ENCODE measurements at places on chromosomes 6 and 20.
A peak's percentile ranks its signal among the peaks of the same experiment; 100 is the strongest.

DNA sequence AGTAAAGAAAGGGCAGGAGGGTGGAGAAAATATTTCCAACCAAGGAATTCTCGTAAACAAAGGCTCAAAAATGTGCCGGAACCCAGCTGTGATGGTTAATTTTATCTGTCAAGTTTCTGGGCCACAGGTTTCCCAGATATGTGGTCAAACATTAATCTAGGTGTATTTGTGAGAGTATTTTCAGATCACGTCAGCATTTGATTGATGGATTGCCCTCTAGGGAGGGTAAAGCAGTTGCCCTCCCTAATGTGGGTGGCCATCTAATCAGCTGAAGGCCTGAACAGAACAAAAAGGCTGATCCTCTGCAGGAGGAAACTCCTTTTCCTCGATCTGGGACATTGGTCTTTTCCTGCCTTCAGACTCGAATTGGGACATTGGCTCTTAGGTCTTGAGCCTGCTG lies 298.7 kb upstream of the TCF21 start:
- DNase-seq: no peak

DNA sequence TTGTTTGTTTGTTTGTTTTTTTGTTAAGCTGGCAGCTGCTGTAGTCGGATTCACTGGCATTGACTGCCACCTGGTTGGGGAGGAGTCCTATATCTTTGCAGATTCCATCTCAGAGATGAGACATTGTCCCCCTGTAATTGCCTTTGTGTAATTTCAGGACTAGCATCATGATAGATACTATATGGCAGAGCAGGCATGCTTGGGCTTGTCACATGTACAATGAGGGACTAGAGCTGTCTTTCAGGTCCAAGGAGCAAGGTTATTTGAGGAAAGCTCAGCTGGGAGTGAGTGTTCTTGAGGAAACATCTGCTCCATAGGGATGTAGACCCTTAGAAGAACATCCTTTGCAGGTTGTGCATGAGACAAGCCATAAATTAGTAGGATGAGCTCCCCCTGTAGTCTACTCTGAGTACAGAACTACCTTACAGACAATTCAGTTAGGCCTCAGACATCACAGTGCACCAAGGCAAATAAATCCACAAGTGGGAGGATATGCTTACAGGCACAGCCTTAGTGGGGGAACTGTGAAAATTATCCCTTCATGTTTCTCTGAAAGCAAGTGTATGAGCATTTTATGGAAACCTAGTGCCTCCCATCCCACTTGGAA lies 62.1 kb downstream of the BMP2 start:
- DNase-seq: no peak

GRCh38 chr6:37366910-37367309 lies 13.1 kb downstream of the RNF8 start:
- no peak for DNase-seq

GRCh38 chr6:139422105-139423036 lies 47.9 kb upstream of the CITED2 start:
- no peak for DNase-seq

- no peak for DNase-seq
These were observed 104.2 kb upstream of the DST start for GRCh38 chr6:56746767-56747504.

DNA sequence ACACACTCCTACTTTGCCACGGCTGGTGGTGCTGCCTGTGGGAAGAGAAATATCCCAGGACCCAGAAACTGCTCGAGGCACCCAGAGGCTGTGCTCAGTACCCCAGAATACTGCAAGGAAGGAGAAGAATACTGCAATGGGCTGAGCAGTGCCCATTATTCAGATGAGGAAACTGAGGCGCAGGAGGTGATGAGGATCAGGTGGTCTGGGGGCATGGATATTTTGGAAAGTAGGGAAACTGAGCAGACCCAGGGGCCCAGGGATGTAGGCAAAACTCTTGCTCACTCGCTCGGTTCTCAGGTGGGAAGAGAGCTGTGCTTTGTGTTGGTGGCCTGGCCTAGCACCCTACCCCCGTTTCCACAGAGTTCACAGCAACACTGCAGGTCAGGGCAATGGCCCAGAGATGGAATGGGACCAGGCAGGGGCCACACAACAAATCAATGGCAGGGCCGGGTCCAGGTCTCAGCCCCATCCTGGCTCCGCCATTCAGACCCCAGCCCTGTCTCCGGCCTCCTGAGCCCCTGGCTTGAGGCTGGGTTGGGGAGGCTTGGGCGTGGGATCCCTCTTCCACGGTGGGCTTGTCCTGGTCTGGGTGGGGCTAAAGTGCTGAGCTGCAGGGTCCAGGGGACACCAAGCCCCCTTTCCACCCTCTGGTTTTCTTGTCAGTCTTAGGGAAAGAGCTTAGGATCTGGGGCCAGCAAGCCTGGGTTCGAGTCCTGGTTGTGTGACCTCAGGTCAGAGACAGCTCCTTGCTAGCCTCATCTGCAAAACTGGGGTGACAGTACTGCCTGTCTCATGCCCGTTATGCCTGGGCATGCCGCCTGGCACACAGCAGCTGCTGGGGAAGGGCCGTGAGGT lies 33.9 kb downstream of the SUN5 start:
- no peak for DNase-seq

- DNase-seq: no peak
These were observed 165.4 kb downstream of the UST start for GRCh38 chr6:148912252-148912651.

DNA sequence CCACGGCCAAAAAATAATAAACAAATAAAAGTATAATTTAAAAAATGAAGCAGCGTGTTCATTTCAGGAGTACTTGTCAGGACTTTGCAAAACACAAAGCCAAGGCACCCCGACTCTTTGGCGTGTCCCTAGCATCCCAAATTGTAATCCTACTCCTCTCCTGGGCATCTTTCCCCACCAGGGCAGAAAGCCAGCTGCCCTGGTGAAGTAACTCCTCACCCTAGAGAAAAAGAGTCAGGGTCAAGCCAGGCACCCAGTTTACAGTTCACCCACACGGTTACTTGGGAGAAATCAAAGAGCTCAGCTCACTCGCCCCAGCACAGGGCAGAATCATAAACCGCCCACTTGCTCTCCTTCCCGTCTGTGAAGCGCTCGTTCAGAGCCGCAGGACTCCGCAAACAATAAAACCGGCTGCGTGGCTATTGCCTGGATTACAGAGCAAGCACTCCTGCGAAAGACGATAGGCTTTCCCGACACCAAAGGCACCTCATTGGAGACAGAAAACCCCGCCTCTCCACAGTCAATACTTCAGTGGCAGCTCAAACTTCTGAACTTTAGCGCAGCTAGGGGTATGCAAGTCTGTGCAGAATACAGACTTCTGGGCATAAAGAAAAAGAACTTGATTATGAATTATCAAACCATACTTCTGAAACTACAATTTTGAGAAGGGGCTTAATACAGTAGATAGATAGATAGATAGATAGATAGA lies 73.0 kb upstream of the NHSL1 start:
- DNase-seq: no peak

DNA sequence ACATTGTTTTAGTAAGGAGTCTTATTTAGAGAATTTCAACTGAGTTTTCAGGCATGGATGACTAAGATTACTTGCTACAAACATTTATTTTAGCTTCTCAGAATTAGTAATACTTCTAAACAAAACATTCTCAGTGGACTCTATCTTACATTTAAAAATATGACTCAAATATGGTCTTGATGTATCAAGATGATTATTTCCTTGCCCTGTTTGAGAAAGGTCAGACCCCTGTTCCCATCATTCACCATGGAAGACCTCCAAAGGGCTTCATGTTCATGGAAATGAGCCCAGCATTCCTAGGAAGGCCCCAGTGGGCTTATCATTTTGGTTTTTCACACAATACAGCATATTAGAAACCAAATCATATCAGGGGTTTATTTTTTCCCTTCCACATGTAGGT lies 24.6 kb upstream of the TRPC4AP start:
- DNase-seq: no peak

DNA sequence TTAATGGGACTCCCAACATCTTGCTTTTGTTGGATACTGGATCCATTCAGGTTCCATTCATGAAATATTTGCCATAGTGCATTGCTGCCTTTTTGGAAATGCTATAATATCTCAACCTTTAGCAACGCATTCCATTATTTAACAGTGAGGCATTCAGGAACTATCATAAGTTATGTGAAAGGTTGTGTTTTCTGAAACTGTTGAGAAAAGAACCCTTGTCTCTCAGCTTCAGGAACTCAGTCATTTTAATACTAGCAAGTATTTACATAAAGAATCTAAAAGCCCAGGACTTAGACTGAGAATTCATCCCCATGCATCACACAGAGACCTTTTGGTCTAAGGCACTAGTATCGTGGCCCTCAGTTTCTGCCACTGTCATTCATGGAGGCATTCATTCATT lies 24.9 kb upstream of the SASH1 start:
- no peak for DNase-seq

DNA sequence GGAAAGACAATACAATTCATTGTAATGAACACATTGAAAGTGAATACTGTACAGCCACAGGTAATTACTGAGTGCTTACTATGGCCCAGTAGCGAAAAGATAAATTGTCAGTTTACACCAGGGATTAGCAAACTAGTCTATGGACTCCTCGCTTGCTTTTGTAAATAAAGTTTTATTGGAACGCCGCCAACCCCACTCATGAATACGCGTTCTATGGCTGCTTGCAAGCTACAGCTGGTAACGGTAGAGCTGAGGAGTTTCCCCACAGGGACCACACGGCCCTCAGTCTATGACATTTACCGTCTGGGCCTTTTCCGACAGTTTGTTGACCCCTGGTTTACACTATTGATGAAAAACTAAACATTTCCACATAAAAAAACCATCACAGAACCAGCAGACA lies 24.2 kb downstream of the LAMA5 start:
- DNase-seq: no peak

DNA sequence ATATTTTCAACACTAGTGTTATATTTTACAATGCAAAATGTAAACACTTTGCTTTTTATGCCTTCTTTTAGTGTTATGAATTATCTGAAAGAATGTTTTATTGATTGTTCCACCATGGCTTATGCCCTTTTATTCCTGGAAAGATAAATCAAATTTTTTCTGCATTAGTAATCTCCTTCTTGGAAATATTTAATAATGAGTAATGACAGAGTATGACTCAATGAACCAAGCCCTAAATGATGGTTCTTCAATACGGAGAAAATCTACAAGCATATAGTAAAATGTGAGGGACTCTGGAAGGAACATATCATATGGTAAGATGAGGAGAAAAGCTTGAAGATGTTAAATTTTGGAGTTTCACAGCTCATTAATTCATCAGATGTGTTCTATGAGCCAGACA lies 929.6 kb downstream of the C6orf118 start:
- no peak for DNase-seq

GRCh38 chr20:13671916-13672378 lies 33.2 kb upstream of the TASP1 start:
- no peak for DNase-seq

DNA sequence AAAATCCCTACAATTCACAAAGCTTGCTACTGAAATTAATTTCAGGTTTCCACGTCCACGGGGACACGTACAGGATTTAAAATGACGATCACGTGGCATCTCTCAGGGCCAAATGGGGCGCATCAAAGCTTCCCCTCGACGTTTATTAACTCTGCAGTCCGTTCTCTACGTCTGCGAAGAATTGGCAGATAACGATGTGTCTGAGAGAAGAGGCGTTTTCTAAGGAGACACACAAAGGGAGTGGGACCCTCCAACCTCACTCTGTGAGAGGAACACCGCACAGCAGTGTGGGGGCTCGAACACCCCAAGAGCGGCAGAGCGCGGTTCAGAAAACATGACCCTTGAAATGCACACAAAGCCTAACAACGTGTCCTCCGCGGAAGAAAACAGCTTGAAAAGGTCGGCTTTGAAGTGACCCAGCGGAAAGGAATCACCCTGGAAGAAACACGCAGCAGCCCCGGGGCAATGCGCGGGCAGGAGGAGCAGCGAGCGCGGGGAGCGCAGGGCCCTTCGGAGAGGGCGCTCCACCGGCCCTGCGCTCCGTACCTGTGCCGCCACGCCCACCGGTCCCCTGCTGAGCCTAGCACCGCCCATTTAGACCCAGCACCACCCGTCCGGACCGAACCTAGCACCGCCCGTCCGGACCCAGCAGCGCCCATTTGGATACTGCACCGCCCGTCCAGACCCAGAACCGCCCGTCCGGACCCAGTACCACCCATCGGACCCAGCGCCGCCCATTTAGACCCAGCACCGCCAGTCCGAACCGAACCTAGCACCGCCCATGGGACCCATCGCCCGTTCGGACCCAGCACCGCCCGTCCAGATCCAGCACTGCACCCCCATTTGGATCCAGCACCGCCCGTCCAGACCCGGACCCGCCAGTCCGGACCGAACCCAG lies 1.1 kb upstream of the AFDN start:
- no peak for DNase-seq

GRCh38 chr6:97195117-97195516 lies 87.9 kb downstream of the MMS22L start:
- no peak for DNase-seq

DNA sequence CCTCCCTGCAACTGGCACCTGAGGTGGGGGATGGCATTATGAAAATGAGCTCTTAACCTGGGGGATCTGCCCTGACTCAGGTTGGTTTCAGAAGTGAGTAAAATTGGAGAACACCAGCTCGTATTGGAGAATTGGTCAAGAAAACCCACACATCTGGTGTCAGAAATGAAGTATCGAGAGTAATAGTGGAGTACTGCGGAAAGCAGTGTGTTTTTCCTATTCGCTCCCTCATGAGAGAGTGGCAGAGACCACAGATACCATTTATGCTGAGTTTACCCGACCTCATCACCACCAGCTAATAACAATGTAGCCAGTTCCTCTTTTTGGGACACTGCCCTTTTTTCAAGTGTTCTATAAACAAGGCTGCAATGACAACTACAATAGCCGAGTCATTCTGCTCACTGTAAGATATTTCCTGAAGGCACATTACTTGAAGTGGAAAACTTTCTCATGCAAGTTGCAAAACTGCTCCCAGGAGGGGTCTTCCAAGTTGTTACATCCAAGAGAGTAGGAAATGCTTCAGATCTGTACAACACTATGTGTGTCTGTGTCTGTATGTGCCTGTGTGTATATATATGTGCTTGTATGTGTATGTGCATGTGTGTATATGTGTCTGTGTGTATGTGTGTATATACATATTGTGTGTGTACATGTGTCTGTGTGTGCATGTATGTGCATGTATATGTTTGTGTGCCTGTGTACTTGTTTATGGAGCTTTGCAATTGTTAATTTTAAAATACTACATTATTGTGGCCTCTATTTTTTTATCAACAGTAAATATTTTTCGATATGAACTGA lies 106.0 kb upstream of the CST7 start:
- peak; percentile 13 for DNase-seq

GRCh38 chr20:7305976-7306375 lies 538.5 kb downstream of the BMP2 start:
- DNase-seq: no peak

GRCh38 chr6:128918886-128919285 lies 35.9 kb downstream of the LAMA2 start:
- no peak for DNase-seq

- DNase-seq: no peak
These were observed 1317.8 kb upstream of the MAP3K7 start for GRCh38 chr6:91904586-91905164.

DNA sequence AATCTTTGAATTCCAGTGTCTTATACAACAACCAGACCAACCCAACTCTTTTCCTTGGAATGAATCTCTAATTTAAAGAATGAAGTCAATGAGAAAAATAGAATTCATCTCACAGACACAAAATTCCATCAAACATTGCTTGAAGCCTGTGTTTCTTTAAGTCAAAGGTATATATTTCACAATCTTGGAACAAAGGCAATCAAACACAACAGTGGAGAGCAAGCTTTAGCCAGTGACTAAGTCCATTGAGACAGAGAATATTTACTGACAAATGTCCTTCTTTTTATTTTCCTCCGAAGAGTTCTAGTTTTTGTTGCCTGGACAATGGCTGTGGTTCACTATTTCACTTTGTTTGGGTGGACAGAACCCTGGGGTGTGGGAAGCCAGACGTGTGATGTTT lies 35.8 kb downstream of the MEP1A start:
- no peak for DNase-seq
